ENCODE measurements at places on chromosomes 12 and 14. TPM values are rescaled to one million over a fixed set of nuclear protein-coding genes. Genes with fewer than 3 reads are reported as not detected.

DNA sequence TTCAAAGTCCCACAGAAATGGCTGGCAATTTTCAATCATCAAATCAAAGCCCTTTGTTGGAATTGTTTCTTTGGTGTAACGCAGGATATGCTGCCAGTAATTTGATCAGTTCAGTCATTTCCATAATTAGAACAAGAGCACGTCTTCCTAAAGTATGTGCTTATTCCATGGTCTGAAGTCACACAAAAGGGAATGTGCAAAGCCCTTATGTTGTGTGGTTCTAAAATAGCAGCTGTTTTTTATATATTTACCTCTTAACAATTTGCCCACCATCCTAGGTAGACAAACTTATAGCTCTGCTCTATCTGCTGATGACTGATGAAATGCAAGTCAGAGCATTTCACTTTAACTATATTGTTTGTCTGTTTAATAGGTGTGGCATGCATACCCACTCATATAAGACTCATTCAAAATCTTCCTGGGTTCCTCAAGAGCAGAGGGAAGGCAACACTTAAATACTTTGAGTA lies 176.1 kb upstream of the SLC38A2 start:
- no peak overlapping the region for H3K27ac ChIP-seq
- no peaks in the 10 kb centered on the region for H3K4me1 ChIP-seq
- DNase-seq = no peak
- no peaks in the 10 kb centered on the region for H3K27me3 ChIP-seq
- H3K36me3 ChIP-seq = no peaks in the 10 kb centered on the region

FLVCR2 gene
- total RNA-seq = 42.4 TPM

GRCh38 chr12:94099632-94100031 lies 48.7 kb upstream of the PLXNC1 start:
- no peak overlapping the region for H3K4me3 ChIP-seq
- no peak for DNase-seq
- H3K4me1 ChIP-seq = peaks cover 16% of the 10 kb centered on the region
- H3K36me3 ChIP-seq = no peaks in the 10 kb centered on the region

DNA sequence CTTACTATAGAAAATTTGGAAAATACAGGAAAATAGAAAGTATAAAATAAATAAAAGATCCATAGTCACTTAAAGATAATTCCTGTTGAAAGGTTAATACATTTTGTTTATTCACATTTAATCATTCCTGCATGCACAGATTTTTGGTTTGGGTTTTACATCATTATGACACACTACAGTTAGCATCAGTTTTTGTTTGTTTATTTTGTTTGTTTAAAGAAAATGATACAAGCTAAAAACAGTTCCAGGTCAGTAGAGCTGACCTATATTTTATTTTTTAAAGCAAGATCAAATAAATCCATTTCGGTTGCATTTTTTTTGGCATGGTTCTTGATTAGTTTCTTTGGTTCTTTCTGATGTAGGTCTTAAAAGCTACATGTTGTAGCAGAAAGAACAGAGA lies 68.8 kb upstream of the CCDC91 start:
- H3K27me3 ChIP-seq = no peaks in the 10 kb centered on the region
- no peaks in the 10 kb centered on the region for H3K4me1 ChIP-seq
- no peak for DNase-seq
- no peaks in the 10 kb centered on the region for H3K36me3 ChIP-seq

- no peaks in the 10 kb centered on the region for H3K27me3 ChIP-seq
- peaks cover 26% of the 10 kb centered on the region for H3K4me1 ChIP-seq
- no peaks in the 10 kb centered on the region for H3K36me3 ChIP-seq
- H3K27ac ChIP-seq = peak overlapping the region; percentile 56
- no peak for DNase-seq
- no peak overlapping the region for H3K4me3 ChIP-seq
These were observed 21.6 kb upstream of the MED13L start for GRCh38 chr12:116299064-116299463.

TTC9 gene
- 5.5 TPM for total RNA-seq

DNA sequence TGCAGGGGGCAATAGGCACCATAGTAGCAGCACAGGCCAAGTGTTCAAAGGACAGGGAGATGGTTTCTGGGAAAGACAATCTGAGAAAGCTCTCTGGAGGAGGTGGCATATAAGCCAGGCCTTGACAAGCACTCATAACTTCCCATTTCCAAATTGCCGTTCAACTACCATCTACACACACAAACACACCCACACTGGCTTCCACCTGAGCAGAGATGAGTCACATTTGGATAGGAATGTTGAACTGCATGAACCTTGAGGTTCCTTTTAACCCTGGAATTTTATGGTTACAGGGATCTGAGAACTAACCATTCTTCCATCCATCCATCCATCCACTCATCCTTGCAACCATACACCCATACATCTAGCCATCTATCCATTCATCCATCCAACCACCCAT lies 86.6 kb downstream of the KSR2 start:
- H3K36me3 ChIP-seq = no peaks in the 10 kb centered on the region
- no peak overlapping the region for H3K4me3 ChIP-seq
- H3K27me3 ChIP-seq = peaks cover 10% of the 10 kb centered on the region
- H3K27ac ChIP-seq = no peak overlapping the region
- H3K4me1 ChIP-seq = no peaks in the 10 kb centered on the region

KRT73 gene
- not detected for total RNA-seq

PRB2 gene
- total RNA-seq = not detected

GRCh38 chr12:2691345-2692071 lies 103.3 kb upstream of the FKBP4 start:
- peak overlapping the region; percentile 49 for H3K4me3 ChIP-seq
- peak overlapping the region; percentile 31 for H3K27ac ChIP-seq
- no peak for DNase-seq
- H3K36me3 ChIP-seq = peaks cover 3% of the 10 kb centered on the region
- peaks cover 4% of the 10 kb centered on the region for H3K4me1 ChIP-seq
- H3K27me3 ChIP-seq = peaks cover 26% of the 10 kb centered on the region

GRCh38 chr14:55846826-55847446 lies 266.9 kb downstream of the KTN1 start:
- H3K4me3 ChIP-seq = no peak overlapping the region
- no peak overlapping the region for H3K27ac ChIP-seq
- peaks cover 11% of the 10 kb centered on the region for H3K4me1 ChIP-seq
- no peak for DNase-seq

- H3K4me3 ChIP-seq = no peak overlapping the region
- peaks cover under 1% of the 10 kb centered on the region for H3K36me3 ChIP-seq
- H3K27ac ChIP-seq = no peak overlapping the region
- DNase-seq = no peak
These were observed 2.6 kb upstream of the C12orf76 start for GRCh38 chr12:110050927-110051326.

DNA sequence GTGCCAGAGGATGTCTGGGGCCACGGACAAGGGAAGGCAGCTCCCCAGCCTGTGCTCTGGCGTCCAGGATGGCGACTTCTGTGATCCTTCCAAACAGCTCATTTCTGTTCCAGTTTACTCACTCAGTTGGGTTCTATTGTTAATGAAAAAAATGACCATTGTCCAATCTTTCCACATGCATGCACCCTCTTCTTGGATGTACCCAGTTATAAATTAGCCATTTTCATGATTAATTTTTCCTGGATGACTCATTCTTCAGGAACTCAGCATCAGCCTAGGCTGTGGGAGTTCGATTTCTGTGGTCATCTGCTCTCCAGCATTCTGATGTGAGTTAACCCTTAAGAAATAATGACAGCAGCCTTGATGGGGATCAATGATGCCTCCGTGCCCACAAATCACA lies 926.8 kb downstream of the BCL11B start:
- H3K27me3 ChIP-seq = no peaks in the 10 kb centered on the region
- no peaks in the 10 kb centered on the region for H3K36me3 ChIP-seq
- H3K27ac ChIP-seq = no peak overlapping the region
- DNase-seq = no peak

GRCh38 chr12:110913119-110914056 lies 7.0 kb downstream of the MYL2 start:
- H3K4me1 ChIP-seq = no peaks in the 10 kb centered on the region
- H3K36me3 ChIP-seq = no peaks in the 10 kb centered on the region
- DNase-seq = no peak
- H3K27ac ChIP-seq = no peak overlapping the region

DNA sequence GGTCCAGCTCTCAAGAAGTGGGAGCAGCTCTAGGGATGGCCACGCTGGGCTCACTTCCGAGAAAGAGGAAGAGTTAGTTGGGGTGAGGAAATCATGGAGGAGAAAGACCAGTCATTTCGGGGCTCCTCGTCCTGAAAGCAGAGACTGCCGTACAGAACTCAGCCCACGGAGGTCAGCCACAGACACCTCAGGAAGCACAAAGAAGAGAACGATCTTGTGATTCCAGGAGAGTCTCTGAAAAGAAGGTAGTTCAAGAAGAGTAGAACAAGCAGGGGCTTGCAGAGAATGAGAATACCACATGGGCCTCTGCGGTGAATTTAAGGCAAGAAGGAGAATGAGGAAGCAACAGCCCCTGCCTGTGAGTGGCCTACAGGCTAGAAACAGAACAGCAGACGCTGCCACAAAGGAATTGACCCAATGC lies 311.9 kb downstream of the CACNA1C start:
- no peak overlapping the region for H3K27ac ChIP-seq
- peak; percentile 59 for DNase-seq
- H3K4me3 ChIP-seq = no peak overlapping the region
- peaks cover 1% of the 10 kb centered on the region for H3K4me1 ChIP-seq
- no peaks in the 10 kb centered on the region for H3K27me3 ChIP-seq
- H3K36me3 ChIP-seq = no peaks in the 10 kb centered on the region

DNA sequence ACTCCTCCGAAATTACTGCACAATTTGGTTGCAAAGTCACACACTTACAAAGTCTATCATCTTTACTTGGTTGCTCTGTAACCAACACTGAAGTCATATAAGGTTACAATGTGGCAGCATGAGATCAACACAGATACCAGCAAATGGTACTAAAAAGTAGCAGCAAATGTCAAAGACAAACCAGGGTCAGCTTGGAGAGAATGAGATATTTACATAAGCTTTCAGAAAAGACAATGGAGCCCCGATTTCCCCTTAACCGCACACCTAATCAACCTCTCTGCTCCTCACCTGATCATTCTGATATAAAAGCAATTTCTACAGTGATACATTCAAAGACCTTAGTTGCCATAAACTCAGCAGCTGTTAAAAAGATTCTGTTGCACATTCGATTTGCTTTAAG lies 76.4 kb upstream of the FOXN3 start:
- H3K27me3 ChIP-seq = no peaks in the 10 kb centered on the region
- H3K27ac ChIP-seq = no peak overlapping the region
- DNase-seq = no peak
- H3K4me1 ChIP-seq = no peaks in the 10 kb centered on the region
- no peak overlapping the region for H3K4me3 ChIP-seq
- no peaks in the 10 kb centered on the region for H3K36me3 ChIP-seq

DNA sequence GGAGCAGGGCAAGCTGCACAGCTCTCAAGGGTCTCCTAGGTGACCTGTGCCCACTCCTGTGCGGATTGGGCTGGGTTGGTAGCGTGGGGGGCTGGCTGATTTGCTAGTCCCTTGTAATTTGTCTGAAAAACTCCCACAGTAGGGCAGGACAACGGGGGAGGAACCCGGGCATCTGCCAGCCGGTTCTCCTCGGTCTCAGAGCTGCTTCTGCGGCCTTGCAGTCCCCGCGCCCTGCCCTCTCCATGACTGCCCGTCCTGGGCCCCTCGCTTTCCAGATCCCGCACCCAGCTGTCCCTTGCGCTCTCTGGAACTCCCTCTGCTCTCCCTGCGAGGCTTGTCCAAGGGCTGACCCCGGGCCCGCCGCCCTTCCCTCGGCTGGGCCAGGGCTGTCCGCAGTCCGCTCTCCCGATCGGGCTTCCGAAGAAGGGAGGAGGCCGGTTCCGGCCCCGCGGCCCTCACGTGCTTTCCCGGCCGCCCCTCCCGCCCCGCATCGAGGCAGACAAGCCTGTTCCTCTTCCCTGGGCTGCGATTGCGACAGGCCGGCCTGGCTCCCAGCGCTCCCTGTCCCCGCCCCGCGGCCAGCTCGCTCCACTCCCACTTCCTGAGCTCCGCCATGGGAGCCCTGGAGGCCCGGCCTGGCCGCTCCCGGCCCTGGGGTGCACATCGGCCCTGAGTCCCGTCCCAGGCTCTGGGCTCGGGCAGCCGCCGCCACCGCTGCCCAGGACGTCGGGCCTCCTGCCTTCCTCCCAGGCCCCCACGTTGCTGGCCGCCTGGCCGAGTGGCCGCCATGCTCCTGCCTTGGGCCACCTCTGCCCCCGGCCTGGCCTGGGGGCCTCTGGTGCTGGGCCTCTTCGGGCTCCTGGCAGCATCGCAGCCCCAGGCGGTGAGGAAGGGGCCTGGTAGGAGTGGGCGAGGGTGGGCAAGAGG lies at the start of gene LTBR:
LTBR (plus strand) TSS at position 591 of the 927 bp plus-strand sequence; CDS start at position 788, 197 bp downstream.
- DNase-seq = peak; percentile 98
- H3K27ac ChIP-seq = peak within 1 kb of the TSS; percentile 93
- H3K4me1 ChIP-seq = peaks cover 59% of the 10 kb centered on the region
- peaks cover 35% of the 10 kb centered on the region for H3K36me3 ChIP-seq
- peak within 1 kb of the TSS; percentile 93 for H3K4me3 ChIP-seq

GRCh38 chr14:21884995-21885394 lies 211.4 kb upstream of the OR4E1 start:
- no peak overlapping the region for H3K27ac ChIP-seq
- H3K4me1 ChIP-seq = no peaks in the 10 kb centered on the region
- H3K36me3 ChIP-seq = no peaks in the 10 kb centered on the region
- no peaks in the 10 kb centered on the region for H3K27me3 ChIP-seq
- H3K4me3 ChIP-seq = no peak overlapping the region
- DNase-seq = no peak

PFKM gene
- 39.1 TPM for total RNA-seq

STON2 gene
- 34.3 TPM for total RNA-seq

- no peak overlapping the region for H3K4me3 ChIP-seq
- DNase-seq = no peak
- no peak overlapping the region for H3K27ac ChIP-seq
These were observed 12.6 kb downstream of the KMT5A start for GRCh38 chr12:123396543-123396942.

GRCh38 chr12:32265951-32266350 lies 133.4 kb upstream of the FGD4 start:
- no peak overlapping the region for H3K27ac ChIP-seq
- H3K36me3 ChIP-seq = no peaks in the 10 kb centered on the region
- no peaks in the 10 kb centered on the region for H3K4me1 ChIP-seq
- no peak overlapping the region for H3K4me3 ChIP-seq
- no peaks in the 10 kb centered on the region for H3K27me3 ChIP-seq

TPH2 gene
- total RNA-seq = not detected

DNA sequence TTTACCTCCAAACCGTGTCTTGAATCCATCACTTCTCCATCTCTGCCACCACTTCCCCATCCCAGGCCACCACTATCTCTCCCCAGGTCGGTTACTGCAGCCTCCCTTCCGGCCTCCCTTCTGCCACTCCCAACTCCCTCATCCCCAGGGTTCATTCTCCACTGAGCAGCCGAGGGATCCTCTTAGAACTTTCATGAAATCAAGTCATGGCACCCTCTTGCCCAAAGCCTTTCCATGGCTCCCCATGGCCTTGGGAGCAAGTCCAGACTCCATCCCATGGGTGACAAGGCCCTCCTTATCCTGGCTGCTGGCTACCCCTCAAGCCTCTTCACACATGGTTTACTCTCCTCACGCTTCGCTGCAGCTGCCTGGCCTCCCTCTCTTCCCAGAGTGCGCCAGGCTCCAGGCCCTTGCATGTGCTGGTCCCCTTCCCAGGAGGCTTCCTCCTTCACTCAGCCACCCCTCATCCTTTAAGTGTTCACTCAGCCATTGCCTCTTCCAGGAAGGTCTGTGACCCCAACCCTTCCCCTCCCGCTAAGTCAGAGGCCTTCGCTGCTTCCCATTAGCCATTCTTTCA lies 17.9 kb upstream of the SH2B3 start:
- DNase-seq = no peak
- H3K4me1 ChIP-seq = no peaks in the 10 kb centered on the region
- H3K4me3 ChIP-seq = no peak overlapping the region
- H3K27ac ChIP-seq = no peak overlapping the region
